ENCODE measurements at places on chromosomes 6 and 20.
A peak's percentile ranks its signal among the peaks of the same experiment; 100 is the strongest.

GRCh38 chr20:38138086-38138778 is 26.8 kb downstream of the TGM2 start:
- DNase-seq: no peak

- DNase-seq: no peak
Measured at GRCh38 chr6:13572240-13572639, 2.2 kb upstream of the SIRT5 start.

- DNase-seq: no peak
Measured at GRCh38 chr6:151338651-151339200, 52.6 kb downstream of the ZBTB2 start.

GRCh38 chr20:24790746-24791283 is 158.3 kb upstream of the CST7 start:
- DNase-seq: no peak

- DNase-seq: no peak
Measured at GRCh38 chr6:24926192-24926591, 9.6 kb downstream of the RIPOR2 start.

DNA sequence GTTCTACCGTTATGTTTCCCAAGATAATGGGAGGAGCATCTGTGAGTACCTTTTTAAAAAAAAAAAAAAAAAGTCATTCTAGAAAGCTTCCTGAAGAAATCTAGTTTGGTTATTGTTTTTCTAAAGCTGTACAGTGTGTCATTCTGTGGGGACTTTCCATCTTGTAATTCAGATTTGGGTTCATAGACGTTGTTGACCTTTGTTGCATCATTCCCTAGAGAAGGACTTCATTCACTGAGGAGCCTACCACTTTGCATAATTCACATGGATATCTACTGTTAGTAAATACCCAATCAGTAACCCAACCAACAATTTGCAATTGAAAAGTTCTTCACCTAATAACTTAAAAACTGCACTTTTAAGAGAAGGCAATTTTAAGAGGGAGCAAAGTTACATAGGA is 60.1 kb downstream of the RPP40 start:
- DNase-seq: no peak

- DNase-seq: no peak
Measured at GRCh38 chr20:32204205-32205109, 3.1 kb downstream of the PLAGL2 start.

DNA sequence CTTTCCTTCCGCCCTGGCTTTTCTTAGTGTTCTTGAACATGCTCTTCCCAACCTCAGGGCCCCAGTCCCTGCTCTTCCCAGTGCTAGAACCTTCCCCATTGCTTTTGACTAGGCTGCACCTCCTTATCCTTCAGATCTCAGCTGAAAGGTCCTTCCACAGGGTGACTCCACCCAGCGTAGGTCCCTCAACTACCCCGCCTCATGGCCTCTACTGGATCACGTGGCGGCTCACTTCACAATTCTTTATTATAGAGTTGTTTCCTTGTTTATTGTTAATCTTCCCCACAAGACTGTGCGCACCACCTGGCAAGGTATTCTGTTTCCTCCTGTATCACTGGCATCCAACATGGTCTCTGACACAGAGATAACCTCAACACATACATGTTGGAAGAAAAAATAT is 31.2 kb downstream of the TTLL9 start:
- no peak for DNase-seq

- no peak for DNase-seq
Measured at GRCh38 chr20:9985773-9986172, 49.0 kb upstream of the ANKEF1 start.

GRCh38 chr6:33777398-33778388 is 11.2 kb downstream of the LEMD2 start:
- no peak for DNase-seq

DNA sequence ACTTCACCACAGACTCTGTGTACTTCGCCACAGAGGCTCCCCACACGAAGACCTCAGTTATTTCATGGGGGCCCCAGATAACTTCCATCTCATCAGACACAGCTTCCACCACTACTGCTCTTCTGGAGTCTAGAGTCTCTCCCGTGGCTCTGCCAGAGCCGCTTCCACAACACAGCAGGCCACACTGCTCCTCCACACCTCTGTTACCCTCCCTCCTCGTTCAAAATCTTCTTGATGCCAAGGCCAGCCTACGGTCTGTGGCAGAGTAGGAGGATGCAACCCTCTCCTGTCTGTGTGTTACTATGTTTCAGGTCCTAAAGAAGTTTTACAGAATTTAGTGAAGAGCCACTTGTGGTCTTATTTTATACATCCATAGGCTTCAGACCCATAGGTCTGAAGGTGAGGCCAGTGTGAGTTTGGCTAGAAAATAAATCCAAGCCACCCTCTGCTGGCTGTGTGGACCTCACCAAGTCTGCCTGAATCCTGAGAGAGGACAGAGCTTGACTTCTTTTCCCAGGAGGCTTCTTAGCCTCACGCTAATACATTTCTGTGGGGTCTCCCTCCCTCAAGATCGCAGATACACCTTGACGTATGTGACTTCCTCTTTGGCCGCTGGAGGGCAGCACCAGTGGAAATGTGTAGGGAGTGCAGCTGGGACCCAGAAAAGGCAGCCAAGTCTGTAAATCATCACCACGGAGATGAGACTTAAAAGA is 197.7 kb downstream of the FAXC start:
- DNase-seq: peak; percentile 8

DNA sequence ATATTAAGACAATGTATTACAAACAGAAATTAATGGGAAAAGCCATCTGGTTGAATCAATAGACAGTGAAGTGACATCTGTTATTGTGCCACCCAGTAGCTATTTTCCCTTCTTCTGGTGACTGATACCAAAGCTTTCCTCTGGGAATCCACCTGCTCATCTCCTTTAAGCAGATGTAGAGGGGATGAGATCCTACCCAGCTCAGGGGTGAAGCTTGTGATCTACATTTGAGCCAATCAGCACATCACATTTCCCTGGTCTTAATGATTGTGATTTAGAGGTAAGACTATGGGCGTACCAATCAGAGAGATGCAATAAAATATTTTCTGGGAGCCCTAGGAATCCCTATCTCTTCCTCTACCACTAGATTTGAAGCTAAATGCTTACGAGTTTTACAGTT is 782.9 kb downstream of the PTPRT start:
- no peak for DNase-seq

- DNase-seq: no peak
Measured at GRCh38 chr6:134723081-134723871, 226.6 kb downstream of the ALDH8A1 start.

DNA sequence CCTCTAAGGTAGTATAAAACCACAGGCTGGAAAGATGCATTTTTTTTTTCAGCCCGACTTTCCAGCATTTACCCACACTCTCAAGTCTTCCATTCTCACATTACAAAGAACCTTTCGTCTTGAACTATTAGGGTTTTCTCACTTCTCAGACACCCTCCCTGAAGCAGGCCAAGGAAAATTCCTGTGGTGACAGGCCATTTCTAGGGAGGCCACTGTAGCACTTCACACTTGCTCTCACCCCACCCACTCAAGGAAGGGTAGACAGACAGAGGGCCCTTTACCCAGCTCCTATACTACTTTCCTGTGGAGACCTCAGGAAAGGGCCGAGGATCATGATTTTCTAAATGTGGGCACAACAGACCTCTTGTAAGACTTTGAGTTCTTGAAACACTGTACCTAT is 27.7 kb downstream of the KCNS1 start:
- no peak for DNase-seq

DNA sequence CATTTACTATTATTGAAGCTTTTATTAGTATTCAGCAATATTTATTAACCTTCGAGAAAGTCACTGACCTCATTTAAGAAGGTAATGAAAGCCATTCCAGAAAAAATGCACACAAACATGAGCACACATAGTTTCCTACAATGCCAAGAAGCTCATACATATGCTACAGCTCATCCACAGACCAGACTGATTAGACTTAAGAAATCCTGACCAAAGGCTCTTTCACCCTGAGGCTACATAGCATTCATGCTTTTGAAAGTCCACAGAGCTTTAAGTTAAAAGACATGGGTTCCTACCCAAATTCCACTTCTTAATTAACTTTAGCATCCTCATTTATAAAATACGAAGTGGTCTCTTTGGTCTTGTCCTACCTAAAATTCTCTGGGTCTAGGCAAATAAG is 430.4 kb downstream of the TBC1D32 start:
- DNase-seq: no peak

GRCh38 chr6:89954721-89955148 is 60.5 kb downstream of the GJA10 start:
- no peak for DNase-seq

GRCh38 chr6:6752129-6752528 is 163.6 kb downstream of the LY86 start:
- no peak for DNase-seq

- no peak for DNase-seq
Measured at GRCh38 chr6:162260027-162260426, 467.5 kb downstream of the PRKN start.

GRCh38 chr6:101482606-101483005 is 89.1 kb downstream of the GRIK2 start:
- DNase-seq: no peak

- no peak for DNase-seq
Measured at GRCh38 chr6:37155394-37156312, 14.3 kb upstream of the PIM1 start.

DNA sequence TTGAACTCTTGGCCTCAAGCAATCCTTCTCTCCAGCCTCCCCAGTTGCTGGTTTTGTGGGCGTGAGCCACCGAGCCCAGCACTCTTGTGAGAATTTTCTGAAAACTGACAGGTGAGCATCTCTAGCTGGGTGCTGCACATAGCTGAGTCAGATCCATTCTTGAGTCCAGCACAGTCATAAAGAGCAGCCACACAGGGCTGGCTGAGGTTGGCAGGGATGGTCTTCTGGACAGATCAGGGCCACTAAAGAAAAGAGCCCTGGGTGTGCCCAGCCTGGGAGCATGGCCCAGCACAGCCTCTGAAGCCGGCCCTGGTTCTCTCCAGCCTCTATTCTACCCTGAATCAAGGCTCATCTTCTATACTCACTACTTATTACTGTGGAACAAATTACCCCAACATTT is 11.5 kb downstream of the DLGAP4 start:
- no peak for DNase-seq

DNA sequence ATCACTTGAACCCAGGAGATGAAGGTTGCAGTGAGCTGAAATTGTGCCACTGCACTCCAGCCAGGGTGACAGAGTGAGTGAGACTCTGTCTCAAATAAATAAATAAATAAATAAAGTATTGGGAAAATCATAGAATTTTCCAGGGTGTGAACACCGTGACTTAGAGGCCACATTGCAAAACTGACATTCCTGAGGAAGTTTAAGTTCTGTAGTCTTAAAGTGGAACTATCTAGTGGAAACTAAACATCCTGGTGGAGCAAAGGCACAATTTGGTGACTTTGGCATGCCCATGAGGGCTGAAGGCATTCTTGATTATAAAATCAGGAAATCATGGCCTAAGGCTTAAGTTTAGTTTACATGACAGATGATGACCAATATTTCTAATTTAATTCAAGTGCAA is 32.7 kb upstream of the MCM3 start:
- no peak for DNase-seq

GRCh38 chr6:54878718-54879117 is 32.1 kb downstream of the FAM83B start:
- no peak for DNase-seq

GRCh38 chr6:13217206-13217905 is 111.0 kb downstream of the TBC1D7 start:
- no peak for DNase-seq

DNA sequence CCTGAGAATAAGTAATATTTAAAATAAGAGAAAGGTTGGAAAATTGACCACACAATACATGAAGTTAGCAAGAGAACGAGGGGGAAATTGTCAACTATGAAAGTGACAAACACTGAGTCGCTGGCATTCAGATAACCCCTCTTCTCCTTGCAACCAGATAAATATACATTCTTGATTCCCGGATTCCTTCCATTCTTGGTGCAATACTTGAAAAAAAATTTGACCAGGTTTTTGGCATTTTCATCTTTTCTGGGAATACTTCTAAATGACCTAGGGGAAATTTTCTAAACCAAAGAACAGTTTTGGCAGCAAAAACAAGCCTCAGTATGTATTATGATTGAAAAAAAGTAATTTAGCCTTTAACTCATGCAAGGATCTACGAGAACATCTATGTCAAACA is 164.0 kb downstream of the PDE7B start:
- DNase-seq: no peak

DNA sequence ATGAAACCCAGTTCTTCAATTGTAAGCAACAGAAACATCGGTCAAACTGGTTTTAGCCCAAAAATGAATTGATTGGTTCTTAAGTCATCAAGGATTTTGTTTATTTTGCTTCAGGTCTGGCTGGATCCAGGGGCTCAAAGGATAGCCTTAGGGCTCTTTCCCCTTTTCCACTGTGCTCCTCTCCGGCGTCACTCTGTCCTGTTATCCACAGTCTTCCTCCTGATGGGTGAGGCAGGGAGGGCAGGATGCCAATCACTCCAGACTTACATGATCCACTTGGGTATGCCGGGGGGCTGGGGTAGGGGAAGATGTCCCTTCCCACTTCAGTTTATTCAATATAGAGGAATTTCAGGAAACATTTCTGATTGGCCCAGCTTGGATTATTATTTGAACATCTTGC is 40.0 kb downstream of the PLAGL2 start:
- no peak for DNase-seq

DNA sequence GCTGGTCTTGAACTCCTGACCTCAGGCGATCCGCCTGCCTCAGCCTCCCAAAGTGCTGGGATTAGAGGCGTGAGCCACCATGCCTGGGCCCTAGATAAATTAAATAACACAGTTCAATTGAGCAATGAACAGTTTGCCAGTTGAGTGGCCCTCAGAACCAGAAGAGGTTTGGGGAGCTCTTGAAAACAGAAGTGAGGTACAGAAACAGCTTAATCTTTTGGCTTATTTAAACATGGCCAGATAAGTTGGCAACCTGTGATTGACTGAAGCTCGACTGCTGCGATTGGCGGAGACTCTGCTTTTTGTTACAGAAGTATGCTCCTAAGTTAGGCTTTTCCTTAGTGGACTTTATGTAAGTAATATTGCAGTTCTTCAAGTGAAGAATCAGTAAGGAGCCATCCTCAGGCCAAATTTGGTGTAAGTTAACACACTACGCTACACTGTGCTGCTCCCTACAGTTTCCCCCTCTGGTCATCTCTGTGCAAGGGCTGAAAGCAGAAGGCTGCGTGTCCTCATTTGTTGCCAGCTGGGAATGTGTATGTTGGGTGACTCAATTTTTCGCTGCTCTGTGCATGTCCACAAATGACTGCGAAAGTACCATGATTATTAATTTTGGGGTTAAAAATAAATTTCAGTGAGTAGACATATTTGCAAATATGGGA is 9.8 kb downstream of the XRN2 start:
- DNase-seq: no peak

DNA sequence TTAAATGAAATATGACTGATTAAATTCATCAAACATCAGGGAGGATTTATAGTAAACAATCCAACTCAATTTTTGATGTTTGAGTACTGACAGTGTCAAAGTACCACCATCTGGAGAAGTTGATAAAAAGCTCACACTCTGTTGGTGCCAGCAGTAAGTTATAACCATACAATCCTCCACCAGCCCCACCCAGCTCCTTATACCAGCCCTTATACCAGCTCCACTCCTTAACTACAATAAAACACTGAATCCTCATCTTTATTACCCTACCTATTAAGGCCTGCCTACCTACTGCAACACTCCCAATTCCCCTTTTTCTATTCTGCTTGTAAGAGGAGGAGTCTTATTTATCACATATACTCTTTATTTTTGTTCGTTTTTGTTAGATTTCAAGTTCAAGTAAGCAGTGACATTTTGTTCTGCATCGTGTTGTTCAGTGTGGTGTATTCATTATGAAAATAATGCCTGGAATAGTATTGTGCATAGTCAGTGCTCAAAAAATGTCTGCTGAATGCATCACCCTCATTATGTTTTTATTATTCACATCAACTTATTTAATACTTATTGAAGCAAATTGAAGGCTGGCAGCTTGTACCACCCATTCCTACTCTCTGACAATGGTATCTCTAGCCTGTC is 954.7 kb upstream of the ADGRB3 start:
- no peak for DNase-seq
